ENCODE measurements at places on chromosomes 6 and 20. TPM values are rescaled to one million over a fixed set of nuclear protein-coding genes. Genes with fewer than 3 reads are reported as not detected.
A peak's percentile ranks its signal among the peaks of the same experiment; 100 is the strongest.

- no peak for DNase-seq
Observed at GRCh38 chr6:42724825-42725224, 2.4 kb upstream of the PRPH2 start.

NKAIN4 gene
- total RNA-seq, result not detected

TGM2 gene
- 0.35 TPM for total RNA-seq

DNA sequence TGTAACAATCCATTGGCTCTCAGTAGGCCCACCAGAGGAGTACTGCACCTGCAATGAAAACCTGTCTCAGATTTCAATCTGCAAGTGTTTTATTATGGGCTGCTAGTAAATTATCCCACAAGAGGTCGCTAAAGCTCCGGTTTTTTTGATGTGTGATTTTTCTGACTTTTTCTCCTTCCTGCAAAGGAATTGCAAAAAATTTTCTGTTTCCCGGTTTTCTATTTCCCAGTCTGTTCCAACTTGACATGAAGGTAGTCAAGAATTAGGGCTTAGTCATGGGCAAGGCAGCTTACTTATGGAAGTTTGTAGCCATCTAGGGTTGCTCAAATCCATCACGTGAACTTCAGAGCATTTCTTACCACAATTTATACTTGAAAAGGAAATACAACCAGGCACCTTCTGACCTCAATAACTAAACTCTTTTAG is 38.5 kb upstream of the AHI1 start:
- DNase-seq, result no peak

DNA sequence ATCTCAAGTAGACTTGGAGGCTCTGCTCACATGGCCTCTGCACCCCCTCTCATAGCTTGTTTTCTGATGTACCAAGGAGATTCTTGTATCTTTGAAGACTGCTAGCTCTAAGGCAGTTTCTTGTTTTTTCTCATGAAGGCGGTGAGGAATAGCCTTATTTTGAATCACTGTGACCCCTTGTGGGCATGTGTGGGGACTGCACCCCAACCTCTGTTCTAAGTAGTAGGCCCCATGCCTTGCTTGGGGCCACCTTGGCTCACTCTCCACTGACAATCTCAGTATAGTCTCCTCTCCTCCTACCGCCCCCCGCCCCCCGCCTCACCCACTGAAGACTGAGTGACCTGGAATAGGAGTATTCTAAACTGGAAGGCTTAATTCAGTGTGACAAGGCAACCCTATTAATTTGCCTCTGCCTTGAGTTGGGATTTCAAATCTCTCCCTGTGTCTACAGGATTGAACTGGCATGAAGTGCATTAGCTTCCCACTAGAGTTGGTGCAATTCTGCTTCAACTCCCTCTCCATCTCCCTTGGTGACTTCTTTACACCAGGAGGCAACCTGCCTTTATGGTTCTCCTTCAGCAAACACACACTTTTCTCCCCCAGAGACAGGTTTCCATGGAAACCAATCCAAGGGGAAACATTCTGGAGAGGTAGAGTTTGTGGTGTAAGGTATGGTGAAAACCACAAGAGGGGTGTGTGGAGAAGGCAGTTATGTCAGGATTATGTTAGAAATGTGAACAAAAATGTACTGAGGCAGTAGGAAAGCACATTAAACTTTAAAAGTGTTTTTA is 75.4 kb upstream of the ECI2 start:
- peak; percentile 71 for DNase-seq

GRCh38 chr6:133241086-133241900 is at the start of gene EYA4:
TSS of gene EYA4 (plus strand) at chr6:133241357. CDS start at chr6:133274781, 33,424 bp downstream.
- no peak for DNase-seq

DNA sequence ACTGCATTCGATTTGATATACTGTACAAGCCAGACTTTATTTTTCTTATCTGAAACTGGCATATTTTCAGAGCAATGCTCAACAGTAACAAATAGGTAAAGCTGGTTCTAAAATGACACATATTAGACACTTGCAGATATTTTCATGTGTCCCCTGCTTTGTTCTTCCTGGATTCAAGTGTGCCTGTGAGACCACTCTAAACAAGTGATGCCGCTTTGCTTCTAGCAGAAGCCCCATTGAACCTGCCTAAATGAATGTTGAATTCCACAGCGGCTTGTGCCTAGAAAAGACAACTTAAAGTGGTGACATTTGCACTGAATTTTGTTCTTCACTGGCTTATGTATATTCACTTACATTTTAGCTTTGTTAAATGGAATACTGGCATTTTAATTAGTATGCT is 115.7 kb downstream of the AKAP7 start:
- DNase-seq, result no peak

DNA sequence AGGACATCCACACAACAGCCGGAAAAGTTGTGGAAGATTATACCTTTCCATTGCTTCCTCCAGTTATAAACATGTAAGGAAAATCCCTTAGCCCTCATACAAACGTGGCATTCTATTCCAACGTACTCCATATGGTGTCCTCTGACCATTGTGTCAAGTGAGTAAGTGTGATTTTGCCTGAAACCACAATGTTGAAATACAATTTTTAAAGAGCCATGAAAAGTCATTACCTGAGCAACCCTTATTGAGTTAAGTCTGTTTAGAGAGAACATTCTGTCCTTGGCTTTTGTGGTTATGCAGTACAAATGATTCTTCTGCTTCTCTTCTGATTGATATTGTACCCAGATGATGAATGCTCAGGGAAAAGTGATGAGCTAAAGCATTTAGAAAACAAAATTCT is 530.1 kb downstream of the HAO1 start:
- DNase-seq, result no peak

All from activated CD8-positive, alpha-beta memory T cell treated with anti-CD3 and anti-CD28 coated beads, Interleukin-2, amount 10 ng/mL, durations not matched to agents 7 days and 5 days (primary cell).